ENCODE measurements at places on chromosomes 3 and 15.

DNA sequence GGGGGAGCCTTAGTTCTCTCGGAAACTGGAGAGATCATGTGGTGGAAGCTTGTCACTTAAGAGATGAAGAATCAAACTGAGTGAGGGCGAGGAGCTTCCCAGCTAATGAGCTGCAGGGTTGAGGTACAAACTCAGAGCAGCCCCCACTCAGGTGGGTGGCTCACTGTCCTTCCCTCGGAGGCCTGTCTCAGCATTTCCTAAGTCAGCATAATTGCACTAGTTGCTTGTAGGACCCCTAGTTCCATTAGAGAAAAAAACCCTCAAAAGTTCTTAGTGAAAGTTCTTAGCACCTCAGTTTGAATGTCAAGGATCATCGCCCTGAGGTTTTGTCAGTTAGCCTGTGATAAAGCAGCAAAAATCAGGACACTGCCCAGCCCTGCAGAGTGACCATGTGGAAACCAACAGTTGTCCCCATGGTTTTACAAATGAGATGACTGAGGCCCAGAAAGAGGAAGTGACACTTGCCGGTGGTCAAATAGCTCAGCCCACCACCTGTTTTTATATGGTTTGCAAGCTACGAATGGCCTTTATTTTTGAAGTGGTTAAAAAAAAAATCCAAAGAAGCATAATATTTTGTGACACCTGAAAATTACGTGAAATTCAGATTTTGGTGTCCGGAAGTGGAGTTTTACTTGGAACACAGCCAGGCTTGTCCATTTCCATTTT is 11.9 kb downstream of the SMAD6 start:
- DNase-seq = no peak

- no peak for DNase-seq
Observed at GRCh38 chr3:113205481-113205880, 5.9 kb upstream of the BOC start.

DNA sequence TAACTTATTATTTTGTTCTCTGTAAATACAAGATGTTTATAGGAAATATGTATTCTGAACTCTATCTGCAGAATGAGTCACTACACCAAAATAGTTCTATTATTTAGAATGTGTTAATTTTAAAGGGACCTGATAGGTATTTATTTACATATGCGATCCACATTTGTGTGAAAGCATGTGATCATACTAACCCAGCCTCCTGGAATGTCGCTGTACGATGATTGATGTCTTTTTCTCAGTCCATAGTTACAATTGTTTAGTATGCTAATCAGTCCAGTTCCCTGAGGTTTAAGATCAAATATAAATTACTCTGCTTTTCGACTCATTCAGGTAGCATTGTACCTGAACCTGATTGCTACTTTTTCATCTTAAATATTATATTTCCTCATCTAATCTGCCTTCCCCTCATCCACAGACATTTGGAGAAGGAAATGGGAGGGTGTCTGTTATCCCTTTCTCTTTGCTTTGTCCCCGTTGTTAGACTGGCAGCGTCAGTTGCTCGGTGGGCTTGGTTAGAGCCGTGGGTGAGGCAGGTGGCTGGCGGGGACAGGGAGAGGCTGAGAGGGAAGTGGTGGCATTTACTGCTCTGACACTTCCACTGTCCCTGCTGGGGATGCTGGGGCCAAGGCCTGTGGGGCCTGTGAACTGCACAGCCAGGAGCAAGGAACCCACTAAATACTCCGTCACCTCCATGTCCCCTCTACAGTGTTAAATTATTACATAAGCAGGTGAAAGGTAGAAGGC is 27.8 kb upstream of the NR2E3 start:
- no peak for DNase-seq

- no peak for DNase-seq
Observed at GRCh38 chr3:46979958-46980497, 562 bp downstream of the NBEAL2 start.

DNA sequence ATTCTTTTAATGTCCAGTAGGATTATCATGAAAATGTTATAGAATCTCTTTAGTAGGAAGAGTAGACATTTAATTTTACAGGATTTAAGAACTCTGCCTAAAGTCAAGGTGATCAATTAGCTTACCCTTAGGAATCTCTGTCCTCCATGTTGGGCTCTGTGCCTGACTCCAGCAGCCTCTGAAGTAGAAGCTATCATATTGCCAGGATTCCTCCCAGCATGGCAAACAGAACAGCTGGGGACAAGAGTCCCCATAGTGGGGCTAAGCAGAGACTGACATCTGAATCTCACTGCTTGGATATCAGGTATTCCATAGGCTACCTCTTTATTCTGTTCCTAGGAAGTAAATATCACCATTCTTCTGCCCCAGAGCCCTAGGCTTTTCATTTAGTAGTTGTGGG is 1.5 kb downstream of the SLC15A2 start:
- DNase-seq = no peak

DNA sequence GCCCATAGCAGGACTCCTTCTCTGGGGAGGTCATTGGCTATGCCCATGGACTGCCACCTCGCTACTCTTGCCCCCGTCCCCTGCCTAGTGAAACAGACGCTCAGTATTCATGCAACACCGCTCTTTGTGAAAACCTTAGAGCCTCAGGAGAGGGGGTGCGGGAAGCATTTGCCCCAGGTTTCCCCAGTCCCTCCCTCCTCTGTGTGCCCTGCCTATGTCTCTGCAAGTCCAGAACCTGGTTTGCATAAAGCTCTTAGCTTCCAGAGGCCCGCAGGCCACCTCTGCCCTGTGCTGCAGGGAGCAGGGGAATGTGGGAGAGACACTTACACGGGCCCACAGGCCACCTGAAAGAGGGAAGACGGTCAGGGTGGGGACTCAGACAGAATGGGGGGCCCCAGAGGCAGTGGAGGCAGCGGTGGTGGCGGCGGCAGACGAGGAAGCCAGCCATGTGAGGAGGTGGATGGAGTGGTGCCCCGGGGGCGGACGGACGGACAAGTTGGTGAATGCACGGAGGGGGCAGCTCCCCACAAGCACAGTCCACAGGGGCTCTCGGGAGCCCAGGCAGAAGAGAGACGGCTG is 33.8 kb upstream of the CTSH start:
- DNase-seq = no peak

- DNase-seq = no peak
Observed at GRCh38 chr3:170815340-170815739, 54.7 kb downstream of the RPL22L1 start.

GRCh38 chr3:71973274-71974030 is 188.5 kb upstream of the PROK2 start:
- no peak for DNase-seq

- no peak for DNase-seq
Observed at GRCh38 chr3:37141676-37142075, 32.7 kb downstream of the LRRFIP2 start.

DNA sequence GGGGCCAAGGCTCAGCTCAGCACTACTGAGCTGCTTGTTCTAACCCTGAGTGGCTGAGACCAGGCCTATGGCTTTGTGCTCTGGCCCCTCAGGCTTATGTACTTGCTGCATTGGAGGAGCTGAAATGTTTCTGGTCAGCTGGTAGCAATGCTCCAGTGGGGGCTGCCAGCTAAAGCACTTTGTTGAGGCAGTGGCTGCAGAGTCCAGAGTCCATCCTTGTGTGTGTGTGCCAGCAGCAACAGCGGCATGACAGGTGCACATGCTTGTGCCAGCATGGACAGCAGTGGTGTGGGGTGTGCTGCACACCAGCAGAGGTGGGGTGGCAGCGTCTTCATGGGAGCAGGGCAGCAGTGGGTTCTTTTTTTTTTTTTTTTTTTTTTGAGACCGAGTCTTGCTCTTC is 169.1 kb downstream of the VPS8 start:
- DNase-seq = no peak

- DNase-seq = no peak
Observed at GRCh38 chr3:108178676-108179075, 43.5 kb downstream of the IFT57 start.

GRCh38 chr3:156389449-156389950 is 165.4 kb downstream of the SSR3 start:
- no peak for DNase-seq

DNA sequence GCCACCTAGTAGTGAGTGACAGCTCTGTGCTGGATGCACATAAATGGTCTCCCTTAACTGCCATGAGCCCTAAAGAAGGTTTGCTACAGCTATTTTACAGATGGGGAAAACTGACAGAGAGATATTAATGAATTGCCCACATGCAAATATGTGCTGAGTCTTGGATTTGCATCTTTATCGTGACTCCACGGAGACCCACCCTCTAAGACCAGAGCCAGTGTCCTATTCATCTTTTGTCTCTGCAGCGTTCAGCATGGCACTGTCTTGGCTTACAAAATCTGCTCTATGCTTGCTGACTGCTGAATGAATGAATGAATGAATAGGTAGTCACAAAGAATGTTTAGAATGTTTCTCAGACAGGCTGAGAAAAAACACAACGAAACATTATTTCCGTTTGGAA is 48.3 kb downstream of the BTD start:
- no peak for DNase-seq

DNA sequence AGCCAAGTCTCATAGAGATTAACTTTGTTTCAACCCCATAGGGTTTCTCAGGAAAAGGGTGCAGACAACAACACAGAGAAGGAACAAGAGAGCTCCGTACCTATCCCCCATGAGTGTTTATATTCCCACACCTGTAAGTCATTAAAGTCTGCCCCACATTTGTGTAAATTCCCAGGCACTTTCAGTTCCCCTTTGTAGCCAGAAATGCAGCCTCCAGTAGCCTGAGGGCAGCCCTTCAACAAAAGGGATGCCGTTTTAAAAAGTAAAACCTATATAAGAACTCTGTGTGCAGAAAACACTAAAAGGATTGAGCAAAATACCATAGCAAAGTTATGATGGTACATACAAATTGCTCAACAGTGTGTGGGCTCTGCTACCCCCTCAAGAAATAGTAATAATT is 59.7 kb upstream of the TMEM108 start:
- DNase-seq = no peak

DNA sequence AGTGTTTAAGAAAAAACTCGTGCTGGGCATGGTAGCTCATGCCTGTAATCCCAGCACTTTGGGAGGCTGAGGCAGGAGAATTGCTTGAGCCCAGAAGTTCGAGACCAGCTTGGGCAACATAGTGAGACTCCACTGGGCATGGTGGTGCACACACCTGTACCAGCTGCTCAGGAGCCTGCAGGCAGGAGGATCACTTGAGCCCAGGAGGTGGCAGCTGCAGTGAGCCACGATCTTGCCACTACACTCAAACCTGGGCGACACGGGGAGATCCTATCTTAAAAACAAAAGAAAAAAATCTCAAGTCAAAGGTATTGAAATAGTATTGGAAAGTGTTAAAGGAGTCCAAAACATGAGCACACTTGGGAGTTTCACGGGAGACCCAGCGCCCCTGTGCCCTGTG is 14.0 kb downstream of the KLF13 start:
- no peak for DNase-seq
